Activated CD8-positive, alpha-beta memory T cell treated with anti-CD3 and anti-CD28 coated beads for 4 hours (primary cell): ENCODE measurements at places on chromosomes 5 and 9.

GRCh38 chr5:34041247-34041972 is 1.6 kb downstream of the C1QTNF3 start:
- no peak for DNase-seq

DNA sequence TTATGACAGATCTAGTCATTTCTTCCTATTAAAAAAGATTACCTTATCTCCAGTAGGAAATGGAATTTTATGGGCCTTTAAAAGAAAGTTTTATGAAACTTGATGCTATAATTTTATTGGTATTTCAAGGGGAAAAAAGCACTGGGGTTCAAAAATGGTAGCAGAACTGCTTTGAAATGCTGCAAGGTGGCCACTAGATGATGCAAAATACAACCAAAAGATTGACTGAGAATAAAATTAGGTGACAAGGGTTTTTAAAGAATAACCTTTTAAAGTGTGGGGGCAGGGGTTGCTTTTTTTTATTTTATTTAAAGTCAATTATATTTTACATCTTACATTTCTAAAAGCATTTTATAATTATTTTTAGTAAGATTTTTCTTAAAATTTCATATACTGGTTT is 61.7 kb downstream of the KLF9 start:
- DNase-seq, result no peak

DNA sequence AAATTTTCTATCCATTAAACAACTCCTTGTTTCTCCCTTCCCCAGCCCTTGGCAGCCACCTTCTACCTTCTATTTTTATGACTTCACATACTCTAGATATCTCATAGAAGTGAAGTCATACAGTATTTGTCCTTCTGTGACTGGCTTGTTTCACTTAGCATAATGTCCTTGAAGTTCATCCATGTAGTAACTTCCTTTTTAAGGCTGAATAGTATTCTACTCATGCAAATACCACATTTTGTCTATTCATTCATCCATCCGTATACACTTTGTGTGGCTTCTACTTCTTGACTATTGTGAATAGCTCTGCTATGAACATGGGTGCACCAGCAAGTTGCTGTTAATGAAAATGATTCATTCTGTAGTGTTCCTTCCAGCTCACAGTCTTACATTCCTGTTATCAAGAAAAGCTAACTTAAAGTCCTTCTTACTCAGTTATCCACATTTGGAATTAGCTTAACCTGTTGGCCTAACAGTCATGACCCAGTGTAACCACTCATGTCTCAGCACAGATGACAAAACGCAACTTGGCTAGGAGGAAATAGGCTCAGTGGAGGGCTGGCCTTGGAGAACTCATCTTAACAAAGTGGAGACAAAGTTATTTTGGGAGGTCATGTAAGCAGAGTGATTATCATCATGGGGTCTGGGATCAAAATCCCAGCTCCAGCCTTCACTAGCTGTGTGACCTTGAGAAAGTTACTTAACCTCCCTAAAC is 129.7 kb upstream of the MAP3K1 start:
- DNase-seq, result no peak

DNA sequence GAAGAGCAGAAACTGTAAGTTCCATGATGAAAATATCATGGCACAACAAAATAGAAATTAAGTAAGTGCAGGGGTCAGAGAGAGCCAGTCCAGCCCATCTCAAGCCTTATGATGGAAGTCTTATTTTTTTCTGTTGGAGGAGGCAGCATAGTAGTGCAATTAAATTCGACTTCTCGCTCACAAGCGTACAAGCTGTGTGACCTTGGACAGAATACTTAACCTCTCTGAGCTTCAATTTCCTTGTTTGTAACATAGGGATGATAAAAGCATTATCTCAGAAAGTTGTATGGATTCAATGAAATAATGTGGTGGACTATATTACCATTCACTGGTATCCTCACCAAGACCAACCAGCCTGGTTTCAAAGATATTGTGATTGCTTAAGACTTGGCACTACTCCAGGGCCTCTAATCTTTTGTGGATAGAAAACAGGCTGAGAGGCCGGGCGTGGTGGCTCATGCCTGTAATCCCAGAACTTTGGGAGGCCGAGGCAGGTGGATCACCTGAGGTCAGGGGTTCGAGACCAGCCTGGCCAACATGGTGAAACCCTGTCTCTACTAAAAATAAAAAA is 26.8 kb upstream of the MVB12B start:
- no peak for DNase-seq

DNA sequence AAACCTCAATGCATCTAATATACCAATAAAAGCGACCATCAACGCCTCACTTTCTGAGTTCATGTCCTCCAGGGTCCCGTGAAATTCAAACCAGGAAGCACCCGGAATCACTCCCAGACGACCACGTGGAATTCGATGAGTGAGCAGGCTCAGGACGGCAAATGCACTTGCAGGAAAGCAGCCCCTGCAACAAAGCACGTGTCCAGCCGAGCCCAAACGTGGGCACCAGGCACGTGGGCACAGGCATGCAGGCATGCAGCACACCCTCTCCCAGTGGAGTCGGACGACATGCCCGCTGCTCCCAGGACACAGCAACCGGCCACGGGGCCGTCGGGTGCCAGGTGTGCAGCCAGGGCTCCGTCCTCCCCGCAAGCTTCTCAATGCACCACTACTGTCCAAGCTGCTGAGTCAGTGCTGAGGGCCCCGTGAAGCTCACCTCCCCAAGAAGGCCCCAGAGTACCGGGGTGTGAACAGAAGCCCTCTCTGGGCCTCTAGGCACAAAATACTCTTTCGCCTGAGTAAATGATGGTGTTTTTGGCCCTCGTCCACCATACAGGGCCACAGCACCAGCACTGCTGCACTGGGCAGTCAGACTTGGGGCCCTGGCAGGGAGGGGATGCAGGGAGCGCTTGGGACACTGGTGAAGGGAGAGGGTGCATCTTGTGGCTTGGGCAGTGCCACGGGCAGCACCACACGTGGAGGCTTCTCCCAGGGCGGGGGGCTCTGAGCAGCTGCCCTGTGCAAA is 87.6 kb downstream of the VAV2 start:
- no peak for DNase-seq
